Fibroblast of the aortic adventitia (primary cell): ENCODE measurements at places on chromosomes 5 and 9.
A peak's percentile ranks its signal among the peaks of the same experiment; 100 is the strongest.

DNA sequence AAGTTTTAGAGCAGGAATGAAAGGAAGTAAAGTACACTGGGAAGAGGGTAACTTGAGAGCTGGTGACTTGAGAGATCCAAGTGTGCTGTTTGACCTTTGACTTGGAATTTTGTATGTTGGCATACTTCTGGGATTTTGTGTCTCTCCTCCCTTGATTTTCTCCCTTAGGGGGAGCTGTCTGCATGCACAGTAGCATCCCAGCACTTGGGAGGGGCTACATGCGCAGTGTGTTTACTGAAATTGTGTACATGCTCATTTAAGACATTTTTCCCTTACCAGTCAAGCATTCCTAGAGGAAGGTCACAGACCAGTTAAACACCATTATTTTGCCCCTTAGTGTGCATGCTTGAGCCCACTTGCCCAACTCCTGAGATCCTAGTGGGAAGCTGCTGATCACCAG is 120.1 kb downstream of the ZNF622 start:
- no peak for DNase-seq

- no peak for DNase-seq
Measured at GRCh38 chr9:125508249-125508648, 198.8 kb downstream of the MAPKAP1 start.

- no peak for DNase-seq
Measured at GRCh38 chr5:52707616-52708015, 80.1 kb upstream of the ITGA1 start.

- DNase-seq = no peak
Measured at GRCh38 chr9:129650680-129651235, 8.8 kb upstream of the ASB6 start.

- DNase-seq = no peak
Measured at GRCh38 chr5:21663082-21663481, 1190.1 kb downstream of the CDH12 start.

DNA sequence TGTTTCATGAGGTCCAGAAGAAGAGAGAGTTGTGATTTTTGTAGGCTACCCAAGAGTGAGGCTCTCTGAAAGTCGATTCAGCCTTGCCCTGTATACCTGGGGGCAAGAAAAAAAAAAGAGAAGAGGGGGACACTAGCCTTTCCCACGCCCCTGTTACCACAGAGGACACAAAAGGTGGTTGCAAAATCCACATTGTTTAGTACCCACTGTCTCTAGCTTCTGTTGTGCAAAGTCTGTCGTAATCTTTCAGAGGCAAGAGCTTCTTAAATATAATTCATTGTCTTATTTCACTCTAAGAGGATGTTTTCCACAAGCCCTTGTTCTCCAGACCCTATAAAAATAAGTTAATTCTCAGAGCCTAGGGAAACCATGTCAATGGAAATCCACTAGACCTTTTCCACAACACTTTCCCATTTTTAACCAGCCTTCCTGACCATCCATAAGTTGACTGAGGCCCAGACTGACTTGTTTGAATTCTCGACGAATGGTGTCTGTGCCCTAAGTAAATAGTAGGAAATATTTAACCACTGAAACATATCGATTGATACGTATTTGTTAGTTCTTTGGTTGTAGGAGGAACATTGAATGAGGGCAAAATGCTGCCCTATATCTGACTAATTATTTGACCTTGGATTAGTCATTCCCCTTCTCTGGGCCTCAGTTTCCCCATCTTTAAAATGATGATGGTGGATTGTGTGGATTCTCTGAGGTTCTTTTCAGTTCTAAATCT is 182.7 kb downstream of the PAPPA start:
- DNase-seq = peak; percentile 34

- DNase-seq = no peak
Measured at GRCh38 chr5:113614191-113614590, 100.7 kb downstream of the YTHDC2 start.

- no peak for DNase-seq
Measured at GRCh38 chr5:139985290-139985689, 57.8 kb downstream of the NRG2 start.

- no peak for DNase-seq
Measured at GRCh38 chr5:1752881-1753280, 46.8 kb downstream of the MRPL36 start.
